GM23338 (cell line): ENCODE measurements at places on chromosomes 11 and 22.

DNA sequence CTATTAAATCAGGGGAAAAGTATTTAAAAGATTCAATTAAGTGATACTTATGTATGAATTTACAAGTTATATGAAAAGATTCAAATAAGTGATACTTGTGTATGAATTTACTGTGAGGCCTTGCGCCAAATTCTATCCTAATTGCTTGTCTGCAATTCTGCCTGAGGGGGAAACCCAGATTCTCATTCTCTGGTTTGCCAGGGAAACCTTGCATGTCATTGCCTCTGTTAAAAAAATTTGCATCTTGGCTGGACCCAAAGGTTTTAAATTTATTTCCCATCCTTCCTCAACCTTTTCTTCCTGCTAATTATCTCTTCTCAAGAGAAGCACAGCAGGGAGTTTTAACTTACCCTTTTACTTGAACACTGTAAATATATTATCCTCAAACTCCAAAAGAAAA is 13.8 kb downstream of the OLFML1 start:
- no peak for DNase-seq

- peak; percentile 76 for DNase-seq
Measured at GRCh38 chr22:18110194-18110953, at the start of gene TUBA8. Gene TUBA8 (plus strand): TSS chr22:18110809. CDS start chr22:18110866, 57 bp downstream.

DNA sequence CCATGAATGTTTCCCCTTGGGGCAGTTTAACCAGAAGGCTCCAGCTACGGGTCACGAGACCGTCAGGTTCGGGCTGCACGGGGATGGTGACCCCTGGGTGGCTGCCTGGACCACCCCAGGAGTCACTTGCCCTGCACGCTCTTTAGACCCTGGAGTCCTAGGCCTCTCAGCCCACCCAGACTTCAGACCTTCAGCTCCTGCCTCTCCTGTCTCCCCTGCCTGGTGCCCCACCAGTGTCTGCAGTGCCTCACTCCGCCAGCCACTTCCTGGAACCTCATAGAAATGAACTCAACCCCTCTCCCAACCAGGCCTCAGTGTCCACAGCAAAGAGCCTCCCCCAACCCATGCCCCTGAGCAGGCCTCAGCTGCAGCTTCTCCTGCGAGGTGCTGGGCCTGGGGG is 12.5 kb upstream of the MS4A10 start:
- no peak for DNase-seq

DNA sequence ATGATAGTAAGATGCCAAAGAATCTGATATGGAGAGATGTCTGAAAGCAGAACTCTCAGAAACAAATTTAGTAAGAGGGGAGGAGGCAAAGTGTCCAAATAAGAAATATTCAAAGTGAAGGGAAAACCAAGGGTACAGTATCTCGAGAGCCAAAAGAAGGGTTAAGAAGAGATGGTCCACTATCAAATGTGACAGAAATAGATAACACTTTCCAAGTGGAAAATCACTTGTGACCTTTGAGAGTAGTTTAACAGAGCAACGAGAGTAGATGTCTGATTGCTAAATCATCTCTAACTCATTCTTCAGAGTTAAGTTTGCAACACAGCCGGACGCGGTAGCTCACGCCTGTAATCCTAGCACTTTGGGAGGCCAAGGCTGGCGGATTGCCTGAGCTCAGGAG is 4.3 kb upstream of the BUD13 start:
- DNase-seq, result no peak

DNA sequence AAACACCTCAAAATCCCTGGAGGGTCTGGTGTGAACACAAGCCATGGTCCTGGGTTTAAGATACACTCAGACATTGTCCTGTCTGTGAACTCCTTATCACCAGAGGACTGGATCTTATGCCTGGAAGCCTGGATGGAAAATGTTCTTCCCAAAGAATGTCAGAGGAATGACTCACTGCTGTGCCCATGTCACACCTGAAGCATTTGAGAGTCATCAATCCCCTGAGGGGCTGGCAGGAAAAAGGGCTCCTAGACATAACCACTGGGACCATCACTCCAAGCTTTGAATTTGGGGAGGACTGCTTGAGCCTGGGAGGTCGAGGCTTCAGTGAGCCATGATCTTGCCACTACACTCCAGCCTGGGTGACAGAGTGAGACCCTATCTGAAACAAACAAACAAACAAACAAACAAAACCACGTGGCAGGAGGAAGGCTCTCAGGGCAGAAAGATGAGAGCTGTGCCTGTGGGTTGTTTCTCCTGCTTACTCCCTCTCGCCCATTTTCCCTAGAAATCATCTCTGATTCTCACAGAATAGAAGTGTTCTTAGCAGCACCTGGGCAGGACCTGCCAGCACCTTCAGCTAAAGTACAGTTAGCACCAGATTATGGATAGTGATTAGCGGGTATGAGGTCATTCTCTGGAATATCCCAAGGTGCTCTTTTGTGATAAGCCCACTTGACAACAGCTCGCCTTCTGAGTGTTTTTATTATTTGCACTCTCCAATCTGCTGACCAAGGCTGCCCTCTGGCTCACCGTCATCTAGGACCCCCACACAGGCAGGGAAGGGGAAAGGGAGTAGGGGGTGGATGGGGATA is 11.9 kb upstream of the PRG2 start:
- no peak for DNase-seq

DNA sequence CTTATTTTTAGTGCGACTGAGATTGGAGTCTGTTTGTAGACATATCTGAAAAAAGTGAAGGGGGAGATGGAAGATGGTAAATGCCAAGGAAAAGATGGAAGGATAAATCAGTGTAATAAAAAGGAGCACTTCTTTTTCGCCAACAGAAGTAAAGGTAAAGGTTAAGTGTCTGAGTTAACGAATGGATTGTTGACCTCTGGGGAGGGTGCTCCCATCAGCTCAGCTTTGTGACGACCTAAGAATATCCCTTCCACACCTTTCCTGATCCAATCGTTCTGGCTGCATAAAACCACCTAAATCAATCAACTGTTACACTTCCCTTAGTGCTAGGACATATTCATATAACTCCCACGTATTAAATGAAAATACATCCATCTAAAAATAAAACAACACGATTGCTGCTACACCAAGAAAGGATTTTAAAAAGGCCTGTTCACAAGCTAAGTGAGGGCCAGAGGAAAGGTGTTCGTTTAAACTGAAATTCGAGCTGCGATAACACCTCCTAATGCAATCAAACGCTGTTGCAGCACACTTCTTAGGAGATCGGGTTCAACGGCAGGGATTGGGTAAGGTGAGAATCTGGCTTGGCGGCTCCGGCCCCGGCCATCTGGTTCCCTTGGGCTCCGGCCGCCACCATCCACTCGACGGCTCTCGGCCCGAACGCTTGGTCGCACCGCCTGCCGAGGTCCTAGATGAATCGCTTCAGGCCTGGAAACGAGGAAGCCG is 658 bp downstream of the C11orf71 start:
- DNase-seq, result peak; percentile 92

DNA sequence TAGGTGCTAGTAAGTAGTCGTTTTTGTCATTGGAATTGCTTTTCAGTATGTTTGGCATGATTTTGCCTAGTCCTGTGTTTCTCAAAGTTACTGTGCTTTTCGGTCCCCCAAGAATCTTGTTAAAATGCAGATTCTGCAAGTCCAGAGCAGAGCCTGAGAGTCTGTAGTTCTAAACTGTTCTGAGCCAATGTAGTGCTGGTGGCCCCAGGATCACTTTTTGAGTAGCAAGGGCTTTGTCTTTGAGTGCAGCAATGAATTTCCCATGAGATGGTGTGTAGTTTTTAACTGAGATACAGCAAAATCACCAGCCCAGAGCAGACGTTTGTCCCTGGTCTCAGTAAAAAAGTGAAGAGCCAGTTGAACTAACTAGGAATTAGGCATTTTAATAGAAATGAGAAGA is 122.4 kb downstream of the NCAM1 start:
- DNase-seq, result no peak

- no peak for DNase-seq
Measured at GRCh38 chr11:133305208-133305956, 226.9 kb downstream of the OPCML start.

DNA sequence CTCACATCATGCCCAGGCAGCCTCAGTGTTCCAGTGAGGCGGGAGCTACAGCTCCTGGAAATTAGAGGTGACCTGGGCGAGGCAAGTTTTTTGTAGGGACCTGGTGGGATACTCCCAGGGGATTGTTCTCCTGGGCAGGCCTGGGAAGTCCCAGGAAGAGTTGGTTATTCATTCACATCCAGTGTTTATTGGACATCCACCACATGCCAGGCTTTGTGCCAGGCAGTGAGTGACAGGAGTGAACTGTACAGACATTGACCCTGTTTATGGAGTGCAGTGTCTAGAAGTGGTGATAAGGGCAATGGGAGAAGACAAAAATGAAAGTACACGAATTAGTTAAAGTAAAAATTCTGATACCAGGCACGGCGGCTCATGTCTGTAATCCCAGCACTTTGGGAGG is 29.4 kb downstream of the YWHAH start:
- DNase-seq, result no peak

DNA sequence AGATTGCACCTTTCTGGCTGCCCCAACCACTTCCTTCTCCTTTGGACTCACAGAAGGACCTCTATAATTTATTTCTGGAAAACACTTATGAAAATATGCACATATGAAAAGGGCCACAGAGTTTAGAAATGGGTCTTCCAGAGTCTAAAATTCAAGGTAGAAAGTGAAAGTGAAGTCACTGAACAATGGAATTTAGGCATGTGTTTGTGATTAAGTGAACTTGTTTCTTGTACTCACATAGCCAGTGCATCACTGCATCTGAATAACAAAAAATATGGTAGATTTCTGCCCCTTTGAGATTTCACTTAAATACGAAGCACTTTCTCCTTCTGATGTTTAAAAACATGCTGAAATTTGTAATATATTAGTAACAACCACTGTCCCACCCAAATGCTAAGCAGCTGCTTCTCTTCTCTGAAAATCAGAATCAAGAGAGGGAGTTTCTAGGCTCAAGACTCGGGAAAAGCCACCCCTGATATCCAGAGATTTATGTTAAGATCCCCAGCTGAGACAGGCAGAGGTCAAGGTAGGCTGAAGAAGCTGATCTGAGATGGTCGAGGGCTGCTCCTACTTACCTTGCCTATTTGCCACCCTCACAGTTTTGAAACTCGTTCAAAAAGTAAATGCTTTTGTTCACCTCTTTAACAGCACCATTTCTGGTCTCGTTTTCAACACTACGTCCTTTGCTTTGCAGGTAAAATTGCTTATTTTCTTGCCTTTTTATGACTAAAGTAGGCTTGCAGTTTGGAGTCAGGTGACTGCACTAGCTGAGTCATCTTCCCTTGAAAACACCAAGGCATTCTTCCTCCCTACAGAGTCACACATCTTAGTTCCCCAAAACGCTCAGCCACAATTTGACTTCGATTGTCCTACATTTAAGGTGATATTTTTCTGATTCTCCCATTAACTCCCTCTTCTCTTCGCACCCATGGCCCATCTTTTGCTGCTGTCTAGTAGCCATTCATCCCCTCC is at the start of gene XKR3:
XKR3 (minus strand) TSS at position 696 of the 972 bp plus-strand sequence. CDS start 17,338 bp downstream, outside the sequence.
- DNase-seq, result peak; percentile 23

GRCh38 chr22:48332438-48333322 is 1495.0 kb downstream of the BRD1 start:
- DNase-seq, result no peak

DNA sequence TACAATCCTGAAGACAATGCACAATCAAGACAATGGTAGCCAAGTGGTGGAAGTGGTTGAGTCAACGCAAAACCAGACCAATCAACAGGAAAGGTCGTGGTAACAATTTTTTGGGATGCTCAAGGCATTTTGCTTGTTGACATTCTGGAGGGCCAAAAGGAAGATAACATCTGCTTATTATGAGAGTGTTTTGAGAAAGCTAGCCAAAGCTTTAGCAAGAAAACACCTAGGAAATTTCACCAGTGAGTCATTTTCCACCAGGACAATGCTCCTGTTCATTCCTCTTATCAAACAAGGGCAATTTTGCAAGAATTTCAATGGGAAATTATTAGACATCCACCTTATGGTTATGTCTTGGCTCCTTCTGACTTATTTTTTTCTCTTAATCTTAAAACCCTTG is 1932.2 kb upstream of the RAG2 start:
- no peak for DNase-seq

DNA sequence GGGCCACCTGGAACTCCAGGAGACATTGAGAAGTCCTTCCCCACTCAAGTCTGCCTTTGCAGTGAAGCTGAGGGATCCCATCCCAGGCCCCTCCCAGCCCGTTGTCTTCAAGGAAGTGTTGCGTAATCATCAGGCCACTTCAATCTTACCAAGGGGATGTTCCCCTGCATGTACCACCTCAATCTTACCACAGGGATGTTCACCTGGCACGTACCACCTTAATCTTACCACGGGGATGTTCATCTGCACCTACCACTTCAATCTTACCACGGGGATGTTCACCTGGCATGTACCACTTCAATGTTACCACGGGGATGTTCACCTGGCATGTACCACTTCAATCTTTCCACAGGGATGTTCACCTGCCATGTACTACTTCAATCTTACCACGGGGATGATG is 108.0 kb upstream of the SYN3 start:
- peak; percentile 62 for DNase-seq

DNA sequence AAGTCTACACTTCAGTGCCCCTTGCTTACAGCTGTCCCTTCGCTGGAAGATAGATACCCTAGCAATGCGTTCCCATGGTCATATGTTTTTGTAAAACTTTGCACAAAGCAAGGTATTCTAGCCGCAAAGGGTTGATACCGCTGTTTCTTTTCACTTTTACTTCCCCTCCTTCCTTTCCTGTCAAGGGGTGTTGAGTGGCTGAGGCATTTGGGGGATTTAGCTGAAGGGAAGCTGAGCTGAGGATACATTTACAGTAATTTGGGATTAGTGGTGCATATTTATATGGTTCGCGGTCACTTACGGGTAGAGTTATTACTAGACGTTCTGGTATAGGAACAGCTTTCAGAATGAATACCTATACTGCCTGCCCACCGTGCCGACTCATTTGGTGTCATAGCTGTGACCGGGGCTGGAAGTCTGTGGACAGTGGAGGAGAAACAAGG is 86.9 kb upstream of the WNT11 start:
- no peak for DNase-seq

GRCh38 chr22:26912655-26913345 is 255.4 kb downstream of the MIAT start:
- DNase-seq, result no peak

DNA sequence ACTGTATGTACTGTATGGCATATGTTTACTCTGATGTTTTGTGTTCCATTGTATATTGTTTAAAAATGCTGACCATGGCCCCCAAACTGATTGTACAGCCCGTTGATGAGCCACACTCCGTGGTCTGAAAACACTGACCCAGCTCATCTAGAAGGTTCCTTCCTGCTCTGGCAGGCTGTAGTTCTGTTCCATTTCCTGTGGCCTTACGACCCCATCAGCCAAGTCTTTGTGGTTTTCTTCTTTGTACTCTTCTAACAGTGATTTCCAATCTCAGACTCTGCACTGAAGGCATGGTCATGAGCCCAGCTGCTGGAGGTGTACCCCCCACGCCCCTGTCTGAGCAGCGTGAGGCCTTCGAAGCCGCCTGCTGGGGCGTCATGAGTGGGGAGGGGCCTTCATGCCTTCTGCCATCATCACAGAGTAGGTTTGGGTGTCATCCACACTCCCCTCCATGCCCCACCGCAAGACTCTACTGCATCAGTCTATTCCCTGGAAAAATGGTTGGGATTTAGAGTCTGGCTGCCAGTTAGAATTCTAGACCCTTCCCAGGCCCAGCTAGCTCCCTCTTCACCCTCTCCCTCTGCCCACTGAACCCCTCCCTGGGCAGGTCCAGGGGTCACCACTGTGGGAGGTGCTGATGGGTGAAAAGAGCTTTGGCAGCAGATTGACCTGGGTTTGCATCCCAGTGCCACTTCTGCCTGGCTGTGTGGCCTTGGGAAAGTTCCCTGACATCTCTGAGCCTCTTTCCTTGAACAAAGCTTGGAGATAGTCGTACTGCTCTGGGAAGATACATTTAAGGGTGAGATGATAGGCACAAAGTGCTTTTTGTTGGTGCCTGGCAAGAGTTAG is 11.3 kb upstream of the C11orf96 start:
- no peak for DNase-seq
